ENCODE measurements at places on chromosomes 5 and 9.
A peak's percentile ranks its signal among the peaks of the same experiment; 100 is the strongest.

DNA sequence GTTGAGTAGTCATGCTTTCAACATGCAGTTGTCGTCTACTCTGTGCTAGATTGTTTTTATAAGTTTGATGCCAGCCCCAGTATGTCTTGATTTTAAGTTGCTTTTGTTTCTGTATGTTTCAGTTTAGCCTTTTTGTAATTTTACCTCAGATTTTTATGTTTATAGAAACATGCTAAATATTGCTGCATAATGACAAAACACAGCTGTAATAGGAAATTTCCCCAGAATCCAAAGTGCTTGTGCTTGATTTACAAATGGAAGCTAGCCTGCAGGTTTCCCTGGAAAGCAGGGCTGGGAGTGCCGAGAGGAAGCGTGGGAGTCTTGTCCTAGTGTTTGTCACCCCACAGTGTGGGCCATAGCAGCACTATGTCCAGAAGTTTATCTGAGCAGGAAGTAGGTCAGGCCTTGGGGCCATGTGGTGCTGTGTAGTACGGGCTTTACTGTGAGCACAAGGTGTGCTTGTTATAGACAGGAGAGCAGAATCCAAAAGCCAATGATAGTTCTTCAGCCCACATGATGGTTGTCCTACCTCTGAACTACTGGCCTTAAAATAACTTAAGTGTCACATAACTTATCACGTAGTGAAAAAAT, 100.0 kb upstream of the NREP start:
- no peak for DNase-seq

DNA sequence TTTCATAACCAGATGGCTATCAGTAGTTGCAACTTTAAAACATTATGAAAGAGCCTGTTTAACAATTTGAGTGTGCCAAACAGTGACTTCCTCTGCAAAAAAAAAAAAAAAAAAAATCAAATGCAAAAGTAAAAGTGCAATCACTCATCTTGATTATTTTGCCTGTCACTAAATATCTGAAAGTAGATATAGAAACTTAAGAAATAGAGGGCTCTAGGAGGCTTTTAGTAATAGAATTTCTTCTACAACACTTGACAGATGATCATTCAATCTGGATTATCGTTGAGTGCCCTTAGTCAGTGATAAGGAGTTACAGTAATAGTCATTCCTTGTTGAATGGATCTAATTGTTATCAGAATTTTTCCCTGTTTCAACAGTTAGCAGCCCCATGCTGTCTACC, 101.8 kb downstream of the CETN3 start:
- DNase-seq: no peak

DNA sequence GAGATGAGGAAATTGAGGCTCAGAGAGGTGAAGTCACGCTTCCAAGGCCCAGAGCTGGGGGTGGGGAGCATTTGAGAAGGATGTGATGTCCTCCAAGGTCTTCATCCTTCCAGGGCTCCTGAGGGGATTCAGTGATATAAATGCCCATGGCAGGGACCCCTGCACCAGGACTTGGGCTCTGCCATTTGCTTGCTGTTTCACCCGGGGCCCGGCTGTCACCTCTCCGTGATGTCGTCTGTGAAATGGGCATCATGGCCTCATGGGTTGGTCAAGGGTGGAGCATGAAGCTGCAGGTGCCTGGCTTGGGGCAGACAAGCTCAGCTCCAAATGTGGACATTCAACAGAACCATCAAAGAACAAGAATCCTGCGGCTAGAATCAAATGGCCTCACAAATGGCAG, 253.1 kb downstream of the PBX3 start:
- DNase-seq: no peak

DNA sequence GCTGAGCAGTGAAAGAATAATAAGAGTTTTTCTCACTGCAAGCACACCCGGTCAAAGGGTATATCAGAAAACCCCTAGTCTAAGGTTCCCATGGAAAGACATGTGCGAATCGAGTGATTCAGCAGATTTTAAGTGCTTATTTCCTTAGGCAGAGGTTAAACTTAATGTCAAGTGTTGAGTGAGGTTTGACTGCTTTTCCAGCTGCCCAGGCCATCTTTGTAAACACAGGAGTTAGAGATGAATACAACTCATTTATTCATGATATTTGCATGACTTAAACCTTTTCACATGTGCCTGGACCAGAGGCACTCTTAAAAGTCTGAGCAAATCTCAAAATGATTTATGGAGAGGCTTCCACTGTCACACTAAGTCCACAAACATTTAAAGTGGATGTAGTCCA, 137.8 kb upstream of the RGMB start:
- no peak for DNase-seq

GRCh38 chr5:369151-369868, 47.8 kb downstream of the AHRR start:
- DNase-seq: peak; percentile 71

DNA sequence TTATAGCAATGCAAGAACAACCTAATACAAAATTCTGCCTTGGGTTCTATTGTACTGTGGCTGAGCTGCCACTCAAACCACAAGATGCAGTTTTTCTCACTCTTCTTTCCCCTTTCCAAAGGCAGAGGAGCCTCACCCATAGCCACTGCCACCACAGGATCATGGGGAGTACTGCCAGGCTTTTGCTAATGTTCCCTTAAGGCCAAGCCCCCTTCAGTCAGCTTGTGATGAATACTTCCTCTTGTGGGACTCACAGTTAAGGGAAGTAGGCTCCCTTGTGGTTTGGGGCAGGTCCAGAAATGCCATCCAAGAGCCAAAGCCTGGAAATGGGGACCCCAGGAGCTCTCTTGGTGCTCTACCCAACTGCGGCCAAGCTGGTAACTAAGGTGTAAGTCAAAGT, 258.7 kb downstream of the SPATA31D1 start:
- no peak for DNase-seq

GRCh38 chr5:141821430-141821925, 56.7 kb downstream of the PCDH1 start:
- peak; percentile 66 for DNase-seq

DNA sequence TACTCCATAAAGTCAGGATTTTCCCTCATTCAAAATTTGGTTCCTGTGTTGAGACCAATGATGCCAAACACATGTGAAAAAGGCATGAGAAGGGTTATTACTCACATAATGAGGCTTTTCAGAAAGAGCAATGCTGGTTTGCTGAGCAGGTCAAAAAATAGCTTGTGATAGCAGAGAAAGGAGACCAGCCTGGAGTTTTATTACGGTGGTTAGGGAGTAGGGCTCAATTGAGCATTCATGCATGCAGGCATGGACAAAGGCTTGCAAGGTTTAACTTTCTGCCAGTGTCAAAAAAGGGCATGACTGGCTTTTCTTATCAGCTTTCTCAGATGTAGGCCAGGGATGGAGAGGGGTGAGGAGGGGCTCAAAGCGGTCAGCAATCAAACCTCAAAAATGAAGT, 628.3 kb downstream of the DNAH5 start:
- DNase-seq: no peak

GRCh38 chr5:66230551-66230950, 86.5 kb downstream of the SREK1 start:
- DNase-seq: peak; percentile 18

DNA sequence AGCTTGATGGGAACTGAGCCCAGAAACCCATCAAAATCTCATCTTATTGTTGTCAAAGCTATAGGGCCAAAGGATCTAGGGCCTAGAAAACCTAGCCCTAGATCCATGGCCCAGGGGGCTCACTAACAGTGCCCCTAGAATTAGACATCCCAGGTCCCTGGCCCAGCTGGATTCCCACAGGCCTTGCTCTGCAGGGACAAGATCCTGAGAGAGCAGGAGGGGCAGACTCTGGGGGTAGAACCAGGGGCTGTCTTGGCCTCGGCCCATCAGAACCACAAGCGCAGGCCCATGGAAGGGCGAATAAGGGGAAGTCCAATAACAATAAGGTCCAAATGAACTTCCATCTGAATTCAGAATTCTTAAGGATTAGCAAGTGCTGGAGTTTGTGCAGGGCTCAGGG, 69.6 kb downstream of the IL6ST start:
- no peak for DNase-seq

DNA sequence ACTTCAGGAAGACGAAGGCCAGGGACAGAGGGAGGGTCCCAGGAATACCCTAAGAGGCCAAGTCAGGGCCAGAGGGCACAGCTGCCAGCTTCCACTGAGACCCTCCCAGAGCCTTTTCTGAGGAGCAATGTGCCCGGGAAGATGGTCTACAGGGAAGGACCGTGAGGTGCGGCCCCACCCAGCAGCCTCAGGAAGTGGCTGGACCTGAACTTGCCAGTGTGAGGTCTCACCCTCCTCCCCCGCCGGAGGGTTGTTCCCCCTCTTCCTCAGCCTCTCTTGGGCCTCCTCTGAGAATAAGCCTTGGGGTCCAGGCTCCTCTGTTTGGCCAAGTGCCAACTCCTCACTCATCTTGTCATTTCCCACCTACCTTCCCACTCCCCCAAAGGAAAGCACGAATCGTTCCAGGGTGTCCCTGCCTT, 13.4 kb upstream of the SLC25A51 start:
- DNase-seq: no peak

DNA sequence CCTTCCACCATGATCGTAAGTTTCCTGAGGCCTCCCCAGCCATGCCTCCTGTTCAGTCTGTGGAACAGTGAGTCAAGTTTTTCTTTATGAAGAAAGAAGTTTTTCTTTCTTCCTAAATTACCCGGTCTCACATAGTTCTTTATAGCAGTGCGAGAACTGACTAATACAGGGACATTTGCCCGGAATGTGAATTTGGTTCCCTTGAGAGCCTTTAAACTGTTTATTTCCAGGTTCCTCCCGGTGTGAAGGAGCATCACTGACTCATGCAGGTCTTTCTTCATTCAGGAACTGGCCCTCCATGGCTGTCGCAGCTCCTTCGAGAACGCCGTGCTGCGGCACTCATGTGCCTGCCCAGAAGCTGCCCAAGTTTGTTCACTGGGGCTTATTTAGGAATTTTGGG, 87.7 kb downstream of the PTCH1 start:
- no peak for DNase-seq

DNA sequence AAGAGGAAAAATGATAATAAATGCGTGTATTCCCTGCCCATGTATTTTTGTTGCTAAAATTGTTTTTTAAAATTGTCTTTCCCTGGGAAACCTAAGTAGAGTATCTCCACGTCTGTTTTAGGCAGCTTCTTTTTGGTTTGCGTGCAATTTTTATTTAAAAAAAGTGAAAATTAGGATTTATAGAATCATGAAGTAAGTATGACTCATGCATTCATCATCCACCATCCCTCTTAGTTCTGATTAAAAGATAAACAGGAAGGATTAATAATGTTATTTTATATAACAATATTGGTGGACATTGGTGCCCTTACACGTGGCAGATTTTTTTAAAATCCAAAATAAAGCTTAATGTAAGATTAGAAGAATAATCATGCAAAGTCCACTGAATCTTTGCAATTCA, 358.7 kb downstream of the MED10 start:
- peak; percentile 2 for DNase-seq

DNA sequence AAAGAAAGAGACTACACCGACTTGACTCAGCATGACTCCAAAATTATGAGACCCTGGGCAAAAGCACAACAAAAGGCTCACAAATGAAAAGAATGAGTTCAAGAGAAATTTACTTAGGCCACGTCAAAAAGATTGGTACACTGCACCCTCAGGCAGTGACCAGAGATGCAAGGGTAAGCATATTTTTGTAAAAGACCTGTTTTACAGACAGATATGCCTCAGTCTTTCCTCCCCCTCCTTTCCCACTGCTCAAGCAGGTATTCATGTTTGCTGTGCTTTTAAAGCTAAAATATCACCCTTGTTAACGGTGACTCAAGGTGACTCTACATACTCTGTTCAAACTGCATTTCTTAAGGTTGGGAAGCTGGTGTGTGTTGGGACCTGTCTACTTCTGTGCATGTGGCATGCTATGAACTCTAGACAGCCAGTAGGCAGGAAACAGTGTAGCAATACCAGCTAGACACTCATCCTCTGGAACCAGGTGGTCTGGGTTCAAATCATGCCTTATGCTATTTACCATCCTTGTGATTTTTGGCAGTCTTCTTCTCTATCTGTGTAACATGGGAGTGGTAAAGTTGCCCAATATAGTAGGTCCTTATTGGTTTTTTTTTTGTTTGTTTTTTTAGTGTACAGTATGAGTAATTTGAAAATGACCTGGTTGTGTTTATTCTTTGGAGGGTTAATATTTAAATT, 98.7 kb downstream of the TLE4 start:
- peak; percentile 30 for DNase-seq

DNA sequence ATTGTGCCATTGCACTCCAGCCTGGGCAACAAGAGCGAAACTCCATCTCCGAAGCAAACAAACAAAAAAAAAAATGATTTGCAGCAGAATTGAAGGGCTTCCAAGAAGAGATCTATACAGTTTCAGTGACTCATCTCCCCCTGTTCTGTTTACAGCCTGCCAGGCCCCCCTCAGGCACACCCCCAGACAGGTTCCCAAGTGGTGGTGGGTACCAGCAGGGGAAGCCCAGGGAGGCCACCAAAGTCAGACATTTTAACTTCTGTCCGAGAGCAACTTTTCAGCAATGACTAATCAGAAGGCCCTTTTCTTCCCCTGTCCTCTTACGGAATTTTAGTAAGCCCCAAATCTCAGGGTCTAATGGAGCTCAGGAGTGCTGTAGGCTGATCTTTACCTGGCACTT, 98.7 kb downstream of the PAX5 start:
- no peak for DNase-seq

DNA sequence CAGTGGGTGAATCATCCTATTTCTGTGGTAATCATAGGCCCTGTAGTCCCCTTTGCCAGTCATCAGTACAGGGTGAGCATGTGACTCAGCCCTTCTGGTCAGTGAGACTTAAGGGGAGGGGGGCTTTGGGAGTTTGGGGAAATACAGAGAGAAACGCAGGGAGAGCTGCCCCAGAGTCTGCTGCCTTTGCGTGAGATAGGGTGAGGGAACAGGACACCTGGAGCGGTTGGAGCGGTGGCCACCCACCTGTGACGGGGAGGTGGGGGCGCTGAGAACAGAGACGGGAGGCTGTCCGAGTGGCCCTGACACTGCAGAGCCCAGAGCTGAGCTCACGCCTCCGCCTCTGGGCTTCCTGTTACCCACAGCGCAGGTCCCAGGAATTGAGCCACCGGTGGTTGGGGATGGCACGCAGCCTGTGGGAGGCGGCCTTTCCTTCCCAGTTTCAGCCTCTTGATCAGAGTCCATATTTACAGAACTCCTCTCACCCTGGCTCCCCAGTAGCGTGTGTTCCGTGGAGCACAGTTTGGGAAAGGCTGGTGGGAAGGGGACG, 92.0 kb upstream of the ERCC6L2 start:
- peak; percentile 52 for DNase-seq

- peak; percentile 57 for DNase-seq
Measured at GRCh38 chr9:69149321-69149807, 24.7 kb upstream of the TJP2 start.

DNA sequence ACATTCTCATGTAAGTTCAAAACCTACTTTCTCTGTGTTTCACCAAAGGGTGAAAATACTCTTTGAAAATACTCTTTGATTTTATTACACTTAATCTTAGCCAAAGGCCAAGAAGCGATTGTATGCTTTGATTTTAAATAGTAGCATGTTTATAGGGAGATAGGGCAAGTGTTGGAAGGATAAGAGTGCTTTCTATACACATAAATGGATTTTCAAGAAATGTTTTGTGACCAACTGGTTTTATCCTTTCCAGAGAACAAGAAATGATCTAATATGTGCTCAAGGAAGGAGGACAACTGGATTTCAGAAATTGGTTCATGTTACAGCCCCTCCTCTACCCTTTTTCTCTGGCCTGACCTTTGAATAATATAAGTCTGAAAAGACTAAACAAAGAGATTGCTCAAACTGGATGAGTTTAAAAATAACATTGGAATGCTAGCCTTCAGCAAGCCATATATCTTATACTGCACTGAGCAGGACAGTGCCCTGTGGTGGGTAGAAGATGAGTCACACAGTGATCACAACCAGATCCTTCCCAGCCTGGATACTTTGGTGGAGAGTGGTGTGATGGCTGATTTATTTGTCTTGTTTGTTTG, 13.1 kb downstream of the PALM2AKAP2 start:
- peak; percentile 93 for DNase-seq

Data from ELR (cell line).